ENCODE measurements at places on chromosomes 1 and 21.

DNA sequence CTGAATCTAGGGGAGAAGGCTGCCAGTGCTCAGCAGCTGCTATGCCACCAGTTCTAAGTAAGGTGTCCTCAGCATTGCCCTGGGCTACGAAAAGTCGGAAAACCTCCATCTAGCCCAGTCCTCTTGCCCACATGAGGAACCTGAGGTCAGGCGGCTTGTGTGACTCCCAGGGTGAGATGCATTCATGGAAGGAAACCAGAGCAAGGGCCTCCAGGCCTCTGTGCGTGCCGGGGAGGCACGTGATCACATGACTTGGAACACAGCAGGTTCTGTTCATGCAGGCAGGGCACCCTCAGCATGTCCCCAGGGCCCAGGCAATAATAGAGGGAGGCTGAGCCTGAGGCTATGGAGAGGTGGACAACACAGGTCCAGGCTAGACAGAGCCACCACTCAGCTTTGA is 312.5 kb upstream of the DUSP10 start:
- DNase-seq, result no peak

- DNase-seq, result no peak
Observed at GRCh38 chr1:158355773-158356285, 2.1 kb downstream of the CD1E start.

GRCh38 chr1:200793677-200794076 is 55.0 kb downstream of the CAMSAP2 start:
- no peak for DNase-seq

GRCh38 chr1:108670131-108670773 is 9.4 kb upstream of the HENMT1 start:
- DNase-seq, result no peak

GRCh38 chr1:208601561-208601960 is 357.4 kb upstream of the PLXNA2 start:
- DNase-seq, result no peak

DNA sequence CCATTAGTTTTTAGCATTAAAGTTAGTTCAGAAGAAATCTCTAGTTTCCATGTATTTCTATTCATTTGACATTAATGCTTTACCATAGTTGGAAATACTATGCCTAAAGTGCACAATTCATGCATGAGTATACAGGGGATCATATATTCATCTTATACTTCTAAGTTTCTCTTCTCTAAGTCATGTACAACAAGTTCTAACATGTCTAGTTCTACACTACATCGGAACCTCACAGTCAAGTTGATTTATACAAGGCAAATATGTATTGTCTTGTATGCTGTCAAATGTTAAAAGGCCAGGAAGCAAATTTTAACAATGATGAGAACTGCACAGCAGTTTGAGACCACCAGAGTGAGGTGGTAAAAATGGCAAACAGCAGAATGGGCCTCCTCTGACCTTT is 22.9 kb upstream of the MOB3C start:
- DNase-seq, result no peak

DNA sequence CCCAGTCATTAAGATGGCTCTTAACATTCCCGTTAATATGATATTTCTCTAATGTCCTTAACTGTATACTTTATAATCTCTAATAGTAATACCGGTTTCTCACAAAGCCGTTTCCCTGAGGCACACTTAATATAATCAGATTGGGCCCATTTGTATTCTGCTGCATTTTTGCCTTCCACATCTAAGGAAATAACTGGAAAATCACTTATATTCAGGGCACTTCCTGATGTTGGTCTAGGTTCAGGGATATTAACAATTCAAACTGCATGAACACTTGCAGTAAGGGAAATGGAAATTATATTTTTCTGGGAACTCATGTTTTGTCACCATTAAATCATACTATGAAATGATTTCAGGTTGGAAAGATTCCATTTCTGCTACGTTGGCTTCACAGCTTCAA is 119.8 kb downstream of the TPR start:
- no peak for DNase-seq

GRCh38 chr21:42563686-42564085 is 50.0 kb downstream of the SLC37A1 start:
- DNase-seq, result no peak

GRCh38 chr1:153941826-153942725 is 4.4 kb downstream of the DENND4B start:
- no peak for DNase-seq

GRCh38 chr1:194228427-194228826 is 1042.0 kb upstream of the B3GALT2 start:
- DNase-seq, result no peak

DNA sequence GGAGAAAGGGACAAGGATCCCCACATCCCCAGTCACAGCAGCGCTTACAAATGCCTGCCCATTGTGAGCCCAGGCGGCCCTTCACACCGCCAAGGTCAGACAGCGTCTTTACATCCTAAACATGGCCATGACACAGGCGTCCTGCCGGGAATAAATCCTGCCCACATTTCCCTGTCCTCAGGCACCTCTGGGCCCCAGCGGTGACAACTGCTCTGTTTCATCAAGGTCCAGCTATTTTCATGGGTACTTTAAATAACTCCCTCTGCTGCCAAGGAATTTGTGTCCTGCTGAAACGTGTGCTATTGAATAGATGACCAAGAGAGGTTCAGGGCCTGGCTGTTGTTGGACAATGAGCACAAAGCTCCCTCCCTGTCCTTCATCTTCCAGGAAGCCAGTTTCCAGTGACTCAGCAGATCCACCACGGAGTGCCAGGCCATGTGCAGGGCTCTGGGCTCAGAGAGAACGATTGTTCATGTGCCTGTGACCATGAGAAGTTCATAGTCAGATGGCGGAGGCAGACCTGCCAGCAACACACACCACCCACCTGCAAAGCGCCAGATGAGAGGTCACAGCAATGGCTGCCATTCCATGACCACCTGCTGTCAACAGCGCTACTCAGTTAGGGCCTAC is 195.8 kb downstream of the MATN1 start:
- DNase-seq, result no peak

GRCh38 chr1:110210604-110211495 is 736 bp downstream of the KCNC4 start:
- DNase-seq, result peak; percentile 50

DNA sequence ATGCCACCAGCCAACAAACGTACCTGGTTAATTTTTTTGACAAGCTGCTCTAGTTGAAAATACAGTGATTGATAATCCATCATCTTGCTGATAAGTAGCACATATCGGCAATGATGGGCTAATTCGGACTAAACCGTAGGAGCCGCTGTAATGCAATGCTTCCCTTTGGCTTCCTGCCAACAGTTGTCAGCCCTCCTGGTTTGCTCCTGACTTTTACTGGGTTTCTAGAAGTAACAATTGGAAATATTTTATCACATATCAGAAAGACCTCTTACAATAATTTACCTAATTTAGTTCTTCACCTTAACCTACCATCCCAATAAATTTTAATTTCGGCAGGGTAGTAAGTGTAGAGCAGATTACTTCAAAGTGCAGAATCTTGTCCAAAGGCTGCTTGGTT is 148.5 kb downstream of the DHRS3 start:
- DNase-seq, result no peak

- no peak for DNase-seq
Observed at GRCh38 chr1:163168053-163168452, 34.7 kb downstream of the RGS5 start.

GRCh38 chr1:79845936-79846335 is 839.4 kb upstream of the ADGRL4 start:
- DNase-seq, result no peak

Data from GM12891 (cell line).